ENCODE measurements at places on chromosomes 4 and X.

GRCh38 chrX:15438332-15438731, 54.1 kb upstream of the VEGFD start:
- no peak for DNase-seq

GRCh38 chr4:116752027-116752426, 333.3 kb downstream of the TRAM1L1 start:
- DNase-seq, result no peak

DNA sequence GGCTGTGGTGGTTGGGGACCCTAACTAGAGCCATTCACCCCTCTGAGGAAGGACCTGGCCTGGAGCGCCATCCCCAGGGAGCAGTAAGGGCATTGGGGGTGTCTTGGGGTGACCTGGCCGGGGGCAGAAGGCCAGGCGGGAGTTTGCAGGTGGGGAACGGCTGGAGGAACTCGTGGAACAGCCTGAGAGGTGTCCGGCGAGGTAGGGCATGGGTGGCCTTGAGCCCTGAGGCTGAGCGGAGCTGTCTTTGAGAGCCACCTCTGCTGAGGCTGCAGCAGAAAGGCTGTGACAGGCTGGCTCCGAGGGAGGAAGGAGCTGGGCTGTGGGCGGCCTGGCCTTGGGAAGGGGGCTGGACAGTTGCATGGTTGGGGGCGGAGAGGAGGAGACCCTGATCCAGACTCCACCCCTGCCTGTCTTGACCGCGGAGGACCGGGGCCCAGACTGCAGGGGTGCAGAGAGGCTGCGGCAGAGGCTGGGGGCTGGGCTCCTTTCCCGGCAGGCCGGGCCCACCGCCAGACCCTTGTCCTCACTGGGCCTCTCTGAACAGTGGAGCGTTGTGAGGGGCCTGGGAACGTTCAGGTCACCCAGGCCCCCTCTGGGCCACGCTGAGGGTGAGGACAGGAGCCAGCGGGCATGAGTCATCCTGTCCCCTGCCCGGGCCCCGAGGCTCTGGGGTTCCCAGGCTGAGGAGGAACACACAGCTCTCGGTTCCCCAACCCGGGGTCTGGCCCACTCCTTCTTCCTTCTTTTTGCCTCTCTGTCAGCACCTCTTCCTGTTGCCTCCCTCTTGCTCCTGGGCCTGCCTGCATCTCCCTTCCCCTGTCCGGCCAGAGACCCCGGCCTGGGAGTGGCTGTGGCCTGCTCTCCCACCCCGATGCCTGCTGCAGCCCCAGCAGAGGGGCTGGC, 8.1 kb downstream of the SH3BP2 start:
- peak; percentile 77 for DNase-seq

- no peak for DNase-seq
Measured at GRCh38 chr4:152590179-152591031, 54.5 kb upstream of the FBXW7 start.

- no peak for DNase-seq
Measured at GRCh38 chr4:188550296-188550695, 411.1 kb downstream of the TRIML1 start.

GRCh38 chrX:38754102-38754790, 47.0 kb upstream of the MID1IP1 start:
- peak; percentile 1 for DNase-seq

DNA sequence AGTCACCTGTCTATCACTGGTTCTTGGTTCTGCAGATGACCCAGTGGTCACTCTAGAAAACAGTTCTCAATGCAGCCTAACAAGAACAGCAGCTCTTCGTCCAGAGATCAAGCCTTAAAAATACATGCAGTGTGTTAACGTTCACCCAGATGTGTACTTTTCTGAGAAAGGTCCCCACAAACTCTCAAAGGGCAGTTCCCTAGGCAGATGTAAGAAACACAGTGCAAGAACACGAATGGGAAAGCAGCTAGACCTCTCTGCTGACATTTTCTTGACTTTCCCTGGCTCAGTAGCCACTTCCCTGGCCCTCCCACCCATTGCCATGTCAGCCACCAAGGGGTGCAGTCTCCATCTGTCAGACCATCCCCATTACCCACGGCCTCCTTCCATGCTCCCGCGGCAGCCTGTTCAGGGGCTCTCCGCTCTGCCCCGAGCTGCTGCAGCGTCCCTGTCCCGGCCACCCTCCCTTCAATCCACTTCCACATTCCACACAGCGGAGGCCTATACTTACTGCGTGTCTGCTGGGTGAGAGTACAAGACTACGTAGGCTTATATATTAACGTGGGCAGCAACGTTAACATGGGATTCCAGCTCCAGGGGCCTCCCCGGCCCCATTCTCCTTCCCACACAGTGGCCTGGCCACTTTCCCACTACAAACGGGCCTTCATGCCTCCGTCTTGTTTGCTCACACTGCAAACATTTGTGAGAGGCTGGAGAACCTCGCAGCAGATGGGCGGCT, 34.3 kb downstream of the IRF2 start:
- DNase-seq, result no peak

DNA sequence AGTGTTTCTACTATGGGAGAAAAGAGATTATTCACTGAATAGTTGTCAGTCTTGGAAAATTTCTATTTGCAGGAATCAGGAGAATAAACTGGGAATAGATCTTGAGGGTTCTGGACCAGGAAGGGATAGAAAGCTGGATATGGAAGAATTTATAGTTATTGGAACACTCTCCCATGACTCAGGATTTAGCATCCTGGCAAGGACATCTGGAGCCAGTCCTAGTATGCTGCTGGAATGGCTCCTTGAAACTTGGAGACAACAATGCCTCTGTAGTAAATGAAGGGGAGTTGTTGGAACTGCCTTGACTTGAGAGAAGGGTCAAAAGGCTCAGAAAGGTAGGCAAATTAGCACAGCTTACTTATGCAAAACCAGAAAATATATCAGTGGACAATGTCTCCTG, 23.5 kb upstream of the THOC2 start:
- DNase-seq, result no peak

DNA sequence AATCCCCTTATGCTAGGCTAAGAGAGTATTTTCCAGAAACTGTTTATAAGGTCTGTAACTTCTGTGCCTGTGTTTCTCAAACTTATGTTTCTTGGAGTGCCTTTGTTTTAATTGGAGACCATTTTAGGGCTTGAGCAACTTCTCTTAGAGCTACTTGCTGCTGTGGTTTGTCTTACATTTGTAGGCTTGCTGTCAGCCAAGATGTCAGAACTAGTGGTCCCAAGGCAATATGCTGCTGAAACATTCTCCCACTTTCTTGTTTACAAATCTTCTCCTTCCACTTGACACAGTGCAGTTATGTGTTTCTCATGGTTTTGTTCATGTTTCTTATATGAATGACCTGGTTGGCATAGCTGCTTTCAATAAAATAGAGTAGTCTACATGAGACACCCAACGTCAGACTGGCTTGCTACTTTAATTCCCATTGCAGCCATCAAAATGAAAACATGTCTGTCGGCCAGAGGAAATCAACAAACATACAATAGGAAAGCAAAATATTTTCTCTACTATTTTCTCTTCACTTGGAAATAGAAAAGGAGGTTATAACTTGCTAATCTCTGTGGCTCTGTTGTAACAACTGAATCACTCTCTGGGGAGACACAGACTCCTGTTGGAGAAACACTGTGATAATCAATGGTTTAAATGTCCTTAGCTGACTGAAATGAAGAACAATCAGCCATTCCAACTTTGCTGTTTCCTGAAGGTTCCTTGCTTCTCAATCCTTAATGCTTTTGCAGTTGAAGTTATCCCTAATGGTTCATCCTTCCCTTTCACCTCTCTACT, 426.4 kb downstream of the PDGFC start:
- DNase-seq, result no peak

DNA sequence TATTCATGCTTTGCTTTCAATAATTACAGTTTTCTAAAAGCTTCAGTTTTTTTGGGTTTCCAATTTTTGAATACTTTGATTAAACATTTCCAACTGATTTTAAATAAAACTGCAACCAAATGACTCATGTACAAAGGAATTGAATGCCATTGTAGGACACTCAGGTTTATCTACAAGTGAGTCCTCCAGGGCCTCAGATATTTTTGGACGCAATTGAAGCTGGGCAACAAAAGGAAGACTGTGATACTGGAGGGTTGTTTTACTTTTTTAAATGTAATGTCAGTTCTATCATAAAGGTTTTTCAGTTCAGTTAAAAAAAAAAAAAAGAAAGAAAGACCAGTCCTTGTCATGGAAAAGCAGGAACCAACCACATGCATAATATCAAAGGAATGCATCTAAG, 64.2 kb downstream of the MAGEA10 start:
- DNase-seq, result no peak

- DNase-seq, result no peak
Measured at GRCh38 chr4:929096-929765, 2.9 kb downstream of the GAK start.

DNA sequence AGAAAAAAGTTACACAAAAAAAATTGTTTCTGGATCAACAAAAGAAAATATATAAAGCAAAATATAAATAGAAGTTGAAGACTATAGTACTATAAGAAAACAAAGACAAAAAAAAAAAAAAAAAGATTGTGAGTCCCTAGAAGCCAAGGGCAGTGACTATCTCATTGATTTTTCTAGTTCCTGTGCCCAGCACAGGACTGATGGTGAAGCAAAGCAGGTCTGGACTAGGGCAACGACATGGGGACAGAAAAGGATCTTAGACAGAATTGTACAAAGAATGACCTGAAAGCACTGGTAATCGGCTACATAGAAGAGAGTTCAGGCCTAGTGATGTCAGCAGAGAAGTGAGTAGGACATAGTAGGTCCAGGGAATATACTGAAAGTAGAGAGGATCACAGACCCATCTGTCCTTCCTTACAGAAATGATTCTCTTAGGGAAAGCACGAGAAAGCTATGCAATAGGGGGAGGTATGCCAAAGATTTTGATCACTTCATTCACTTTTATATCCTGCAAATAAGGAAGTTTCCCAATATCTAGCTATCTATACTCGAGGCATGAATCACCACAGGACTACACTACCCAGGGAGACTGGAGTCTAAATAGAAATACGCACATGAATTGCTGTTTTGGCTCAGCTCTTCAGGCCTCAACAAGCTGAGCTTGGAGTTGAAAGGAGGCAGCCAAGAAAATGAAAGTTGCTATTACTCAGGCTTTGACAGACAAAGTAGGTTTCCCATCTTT, 230.9 kb upstream of the GPC4 start:
- no peak for DNase-seq

- no peak for DNase-seq
Measured at GRCh38 chr4:165461159-165461821, 82.5 kb downstream of the CPE start.

GRCh38 chrX:24528605-24529004, 63.5 kb downstream of the PDK3 start:
- DNase-seq, result no peak

DNA sequence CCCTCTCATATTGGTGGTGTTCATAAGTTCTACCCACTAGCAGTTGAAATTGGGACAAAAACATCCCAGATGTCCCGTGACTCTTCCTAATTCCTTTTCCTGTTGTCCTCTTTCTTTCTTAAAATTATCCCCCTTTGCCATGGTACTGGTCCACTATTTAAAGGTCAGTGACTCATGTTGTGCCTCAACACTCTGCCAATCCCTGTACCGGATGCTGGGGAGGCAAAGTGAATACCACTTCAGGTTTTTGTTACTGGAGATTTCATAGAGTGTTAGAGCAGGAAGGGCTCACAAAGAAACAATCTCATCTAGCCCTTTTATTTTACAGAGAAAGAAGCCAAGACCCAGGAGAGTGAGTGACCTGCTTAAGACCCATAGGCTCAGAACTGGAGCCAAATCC, 24.6 kb downstream of the SEPTIN11 start:
- DNase-seq, result no peak
